Kidney (tissue), 22 donors: ENCODE measurements at places on chromosomes 6 and 20. TPM values are rescaled to one million over a fixed set of nuclear protein-coding genes. Genes with fewer than 3 reads are reported as not detected.
A peak's percentile ranks its signal among the peaks of the same experiment; 100 is the strongest.

Gene LIN28B
- not detected for total RNA-seq

Gene CD109
- total RNA-seq: 19.0 TPM

Gene CLDN20
- total RNA-seq: not detected

Gene TAAR6
- not detected for total RNA-seq

Gene BTN2A1
- total RNA-seq: 19.1 TPM

Gene DNPH1
- total RNA-seq: 74.3 TPM

Gene ADGRB3
- total RNA-seq: 2.2 TPM

GRCh38 chr6:29596381-29596900 is 11.5 kb downstream of the OR2H2 start:
- DNase-seq: no peak
- H3K4me1 ChIP-seq: no peaks in the 10 kb centered on the region
- no peaks in the 10 kb centered on the region for H3K36me3 ChIP-seq
- H3K27me3 ChIP-seq: no peaks in the 10 kb centered on the region
- H3K27ac ChIP-seq: no peak overlapping the region

GRCh38 chr6:163712981-163713380 is 298.5 kb downstream of the QKI start:
- no peaks in the 10 kb centered on the region for H3K36me3 ChIP-seq
- no peaks in the 10 kb centered on the region for H3K4me1 ChIP-seq
- no peak for DNase-seq
- no peak overlapping the region for H3K4me3 ChIP-seq

GRCh38 chr6:83169106-83169505 is 24.0 kb downstream of the PGM3 start:
- no peak for DNase-seq
- H3K4me1 ChIP-seq: no peaks in the 10 kb centered on the region
- H3K36me3 ChIP-seq: peaks cover 15% of the 10 kb centered on the region
- H3K27me3 ChIP-seq: no peaks in the 10 kb centered on the region
- no peak overlapping the region for H3K27ac ChIP-seq

GRCh38 chr6:11493974-11494373 is 43.6 kb upstream of the TMEM170B start:
- no peaks in the 10 kb centered on the region for H3K27me3 ChIP-seq
- DNase-seq: no peak
- H3K27ac ChIP-seq: no peak overlapping the region

DNA sequence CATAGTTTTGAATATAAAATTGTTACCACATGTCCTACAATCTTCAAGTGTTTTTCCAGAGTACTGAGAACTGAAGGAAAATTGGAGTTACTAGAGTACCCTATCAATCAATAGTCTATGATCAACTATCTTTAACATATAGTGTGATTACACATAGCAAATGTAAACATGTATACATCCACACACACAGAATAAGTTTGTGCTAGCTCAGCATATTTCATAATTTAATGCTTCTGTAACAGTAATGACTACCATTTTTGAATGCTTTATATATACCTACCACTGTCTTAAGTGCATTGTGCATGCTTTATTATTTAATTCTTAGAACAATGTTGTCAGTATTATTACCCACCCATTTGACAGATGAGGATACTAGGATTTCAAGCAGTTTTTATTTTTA is 523.9 kb downstream of the HAO1 start:
- H3K27me3 ChIP-seq: no peaks in the 10 kb centered on the region
- H3K4me1 ChIP-seq: no peaks in the 10 kb centered on the region
- no peaks in the 10 kb centered on the region for H3K36me3 ChIP-seq
- no peak overlapping the region for H3K27ac ChIP-seq
- no peak overlapping the region for H3K4me3 ChIP-seq

GRCh38 chr6:169163411-169163901 is 90.2 kb downstream of the THBS2 start:
- no peaks in the 10 kb centered on the region for H3K4me1 ChIP-seq
- no peaks in the 10 kb centered on the region for H3K36me3 ChIP-seq
- peak; percentile 64 for DNase-seq
- no peak overlapping the region for H3K4me3 ChIP-seq
- H3K27ac ChIP-seq: no peak overlapping the region
- no peaks in the 10 kb centered on the region for H3K27me3 ChIP-seq

GRCh38 chr6:15171026-15171425 is 74.8 kb upstream of the JARID2 start:
- no peak for DNase-seq
- H3K4me1 ChIP-seq: no peaks in the 10 kb centered on the region
- H3K36me3 ChIP-seq: no peaks in the 10 kb centered on the region
- no peak overlapping the region for H3K27ac ChIP-seq
- H3K27me3 ChIP-seq: no peaks in the 10 kb centered on the region

DNA sequence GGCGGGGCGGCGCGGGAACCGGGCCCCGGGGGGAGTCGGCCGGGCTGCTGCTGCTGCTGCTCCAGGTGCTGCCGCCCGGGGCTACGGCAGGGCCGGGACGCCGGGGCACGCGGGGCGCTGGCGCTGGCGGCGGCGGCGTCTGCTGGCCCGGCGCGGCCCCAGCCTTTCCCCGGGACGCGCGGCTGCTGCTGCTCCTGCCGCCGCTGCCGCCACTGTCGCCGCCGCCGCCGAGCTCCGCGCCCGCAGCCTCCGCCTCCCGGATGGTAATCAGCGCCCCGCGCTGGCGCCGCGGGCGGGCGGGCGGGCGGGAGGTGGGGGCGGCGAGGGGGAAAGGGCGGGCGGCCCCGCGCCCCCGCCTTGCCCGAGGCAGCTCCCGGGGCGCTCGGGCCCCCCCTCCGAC is 306 bp downstream of the EBF4 start:
- DNase-seq: no peak
- H3K4me1 ChIP-seq: no peaks in the 10 kb centered on the region
- H3K36me3 ChIP-seq: no peaks in the 10 kb centered on the region
- peaks cover 8% of the 10 kb centered on the region for H3K27me3 ChIP-seq

- no peak for DNase-seq
- no peaks in the 10 kb centered on the region for H3K36me3 ChIP-seq
- H3K27me3 ChIP-seq: no peaks in the 10 kb centered on the region
- no peak overlapping the region for H3K27ac ChIP-seq
Observed at GRCh38 chr20:6726761-6727160, 40.7 kb upstream of the BMP2 start.

GRCh38 chr6:74518035-74518434 is 687.8 kb downstream of the COL12A1 start:
- H3K36me3 ChIP-seq: no peaks in the 10 kb centered on the region
- H3K4me1 ChIP-seq: no peaks in the 10 kb centered on the region
- no peaks in the 10 kb centered on the region for H3K27me3 ChIP-seq
- H3K4me3 ChIP-seq: no peak overlapping the region

GRCh38 chr6:73282871-73283270 is 19.9 kb upstream of the KHDC1 start:
- H3K4me1 ChIP-seq: no peaks in the 10 kb centered on the region
- no peaks in the 10 kb centered on the region for H3K27me3 ChIP-seq
- no peak for DNase-seq

DNA sequence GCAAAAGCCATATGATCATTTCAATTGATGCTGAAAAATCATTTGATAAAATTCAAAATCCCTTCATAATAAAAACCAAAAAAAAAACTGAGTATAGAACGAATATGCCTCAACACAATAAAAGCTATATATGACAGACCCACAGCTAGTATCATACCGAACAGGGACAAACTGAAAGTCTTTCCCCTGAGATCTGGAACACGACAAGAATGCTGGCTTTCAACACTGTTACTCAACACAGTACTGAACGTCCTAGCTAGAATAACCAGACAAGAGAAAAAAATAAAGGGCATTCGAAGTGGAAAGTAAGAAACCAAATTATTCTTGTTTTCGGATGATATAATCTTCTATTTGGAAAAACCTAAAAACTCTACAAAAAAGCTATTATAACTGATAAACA is 559.9 kb downstream of the EPM2A start:
- DNase-seq: no peak
- no peaks in the 10 kb centered on the region for H3K4me1 ChIP-seq
- no peaks in the 10 kb centered on the region for H3K27me3 ChIP-seq
- no peak overlapping the region for H3K4me3 ChIP-seq
